ENCODE measurements at places on chromosomes 16 and 17.

- DNase-seq: no peak
These were observed 74.9 kb downstream of the VAT1L start for GRCh38 chr16:77863250-77863649.

- DNase-seq: no peak
These were observed 23.9 kb downstream of the SRCAP start for GRCh38 chr16:30722916-30723315.

- peak; percentile 23 for DNase-seq
These were observed 540 bp downstream of the PPP4C start for GRCh38 chr16:30076276-30076791.

- DNase-seq: no peak
These were observed 50.2 kb downstream of the NKD1 start for GRCh38 chr16:50598256-50598894.

GRCh38 chr16:50580180-50580798 is 32.1 kb downstream of the NKD1 start:
- no peak for DNase-seq

- no peak for DNase-seq
These were observed 201.7 kb downstream of the NPIPB11 start for GRCh38 chr16:29204806-29205135.

GRCh38 chr17:42843358-42843934 is 934 bp upstream of the AOC2 start:
- peak; percentile 33 for DNase-seq

- no peak for DNase-seq
These were observed 93.3 kb downstream of the SOCS1 start for GRCh38 chr16:11162586-11163268.

DNA sequence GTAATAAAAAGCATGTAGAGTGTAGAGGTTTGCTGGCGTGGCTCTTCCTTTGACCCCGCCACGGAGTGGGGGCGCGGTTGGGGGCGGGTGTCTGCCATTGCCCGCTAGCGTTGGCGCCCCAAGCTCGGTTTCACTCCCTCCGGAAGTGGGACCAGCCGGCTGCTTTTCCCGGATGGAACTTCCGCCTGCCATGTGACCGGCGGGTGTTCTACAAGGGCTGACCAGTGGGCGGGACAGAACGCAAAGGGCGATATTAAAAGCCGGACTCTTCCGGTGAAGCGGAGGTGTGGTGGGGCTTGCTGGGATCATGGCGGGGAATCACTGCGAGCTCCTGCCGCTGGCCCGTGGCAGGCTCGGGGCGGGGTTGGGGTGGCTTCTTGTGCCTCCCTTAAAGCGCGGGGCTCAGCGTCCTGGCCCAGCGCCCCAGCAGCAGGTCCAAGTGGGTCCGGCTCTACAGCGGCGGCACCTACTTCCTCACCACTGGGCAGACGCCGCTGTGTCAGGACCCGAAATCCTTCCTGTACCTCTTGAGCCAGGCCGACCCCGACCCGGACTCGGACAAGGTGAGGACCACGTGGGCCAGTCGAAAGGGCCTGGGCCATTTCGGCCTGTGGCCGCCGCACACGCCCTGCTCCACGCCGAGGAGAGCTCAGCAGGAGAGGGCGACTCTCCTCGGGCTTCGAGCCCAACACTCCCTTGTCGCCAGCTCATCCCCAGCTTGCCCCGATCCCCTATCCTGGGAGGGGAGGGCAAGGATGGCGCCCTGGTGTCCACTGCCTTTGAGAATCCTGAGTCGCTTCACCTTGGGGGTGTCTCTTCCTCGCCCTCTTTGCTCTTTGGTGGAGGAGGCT is 65.6 kb downstream of the PDPK1 start:
- peak; percentile 84 for DNase-seq

- no peak for DNase-seq
These were observed 5.5 kb downstream of the KNOP1 start for GRCh38 chr16:19712418-19713058.

DNA sequence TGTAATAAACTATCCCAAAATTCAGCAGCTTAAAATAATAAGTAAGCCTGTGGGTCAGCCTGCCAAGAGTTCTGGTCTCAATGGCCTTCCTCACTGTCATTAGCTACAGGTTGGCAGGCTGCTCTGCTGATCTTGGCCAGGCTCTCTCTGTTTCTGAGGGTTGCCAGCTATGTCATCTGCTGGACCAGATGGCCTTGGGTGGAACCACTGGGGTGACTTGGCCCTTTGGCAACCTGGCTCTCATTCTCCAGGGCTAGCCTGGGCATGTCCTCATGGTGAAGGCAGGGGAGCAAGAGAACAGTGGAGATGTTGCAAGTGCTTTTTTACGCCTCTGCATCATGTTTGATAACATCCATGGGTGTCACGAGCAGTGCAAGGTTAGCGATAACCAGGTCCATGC is 13.9 kb downstream of the ITGAM start:
- DNase-seq: no peak

- DNase-seq: no peak
These were observed 12.1 kb downstream of the CCDC42 start for GRCh38 chr17:8732406-8733085.

- no peak for DNase-seq
These were observed 51.4 kb downstream of the SLC7A5 start for GRCh38 chr16:87817910-87818309.

DNA sequence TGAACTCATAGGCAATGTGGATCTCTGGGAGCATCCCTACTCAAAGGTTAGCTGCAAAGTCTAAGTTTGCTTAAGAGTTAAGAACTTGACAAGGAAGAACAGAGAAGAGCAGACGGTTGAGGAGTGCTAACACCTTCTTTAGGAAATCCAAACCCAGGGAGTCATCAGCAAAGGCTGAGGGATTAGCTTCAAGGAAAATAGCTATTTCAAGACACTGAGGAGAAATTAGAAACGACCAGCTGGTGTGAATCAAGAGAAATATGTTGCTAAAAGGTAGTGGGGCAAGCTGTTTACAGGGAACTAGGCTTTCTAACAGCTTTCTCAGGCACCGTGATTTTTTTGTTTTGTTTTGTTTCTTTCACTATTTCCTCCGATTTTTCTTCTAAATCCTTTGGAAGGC is 90.7 kb downstream of the CDH8 start:
- no peak for DNase-seq

GRCh38 chr16:2715519-2715918 is 4.5 kb downstream of the PRSS27 start:
- peak; percentile 84 for DNase-seq

DNA sequence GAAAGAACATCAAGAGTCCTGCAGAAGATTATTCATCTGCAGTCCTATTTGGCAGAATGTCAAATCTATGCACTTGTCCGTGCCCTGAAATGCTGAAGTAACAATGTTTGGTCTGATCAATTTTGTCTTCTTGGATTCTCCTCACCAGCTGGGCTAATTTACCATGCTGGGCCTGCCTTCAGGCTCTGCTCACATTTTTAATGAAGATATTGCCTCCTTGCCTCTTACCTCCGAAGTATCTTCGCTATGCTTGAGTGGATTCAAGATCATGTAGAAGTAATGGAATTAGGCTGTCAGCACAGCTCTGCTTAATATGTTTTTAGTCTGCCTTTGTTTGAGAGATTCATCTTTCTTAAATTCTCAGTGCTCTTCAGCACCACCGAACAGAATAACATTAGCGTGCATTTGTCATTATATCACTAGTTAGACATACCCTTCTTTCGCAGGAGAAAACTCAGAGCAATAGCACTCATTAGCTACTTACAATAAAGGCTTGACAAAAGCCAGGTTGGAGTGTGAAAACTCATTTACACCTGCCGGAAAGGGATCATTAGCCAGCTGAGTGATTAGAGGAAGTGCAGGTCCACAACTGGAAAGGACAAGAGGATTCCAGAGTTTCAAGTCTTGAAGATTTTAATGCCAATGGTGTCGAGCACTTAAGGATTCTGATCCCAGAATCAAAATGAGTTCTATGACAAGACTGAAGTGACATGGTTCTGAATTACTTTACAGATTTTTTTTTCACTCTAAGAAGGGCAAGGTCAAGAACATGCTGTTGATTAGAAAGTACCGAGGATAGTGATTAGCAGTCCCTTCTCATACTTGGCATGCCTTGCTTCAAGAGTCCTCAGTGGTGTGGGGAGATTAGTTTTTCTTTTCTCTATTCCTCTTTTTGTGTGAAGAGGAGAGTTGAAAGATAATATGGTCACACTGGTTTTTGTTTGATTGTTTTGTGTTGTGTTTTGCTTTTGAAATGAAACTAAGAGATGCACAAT is 405.6 kb upstream of the TOM1L1 start:
- no peak for DNase-seq

GRCh38 chr16:64449506-64449905 is 672.4 kb downstream of the CDH11 start:
- DNase-seq: no peak

- peak; percentile 63 for DNase-seq
These were observed 1.2 kb downstream of the USP7 start for GRCh38 chr16:8962393-8963009.

GRCh38 chr17:65913326-65913850 is 278.5 kb downstream of the CEP112 start:
- DNase-seq: no peak

DNA sequence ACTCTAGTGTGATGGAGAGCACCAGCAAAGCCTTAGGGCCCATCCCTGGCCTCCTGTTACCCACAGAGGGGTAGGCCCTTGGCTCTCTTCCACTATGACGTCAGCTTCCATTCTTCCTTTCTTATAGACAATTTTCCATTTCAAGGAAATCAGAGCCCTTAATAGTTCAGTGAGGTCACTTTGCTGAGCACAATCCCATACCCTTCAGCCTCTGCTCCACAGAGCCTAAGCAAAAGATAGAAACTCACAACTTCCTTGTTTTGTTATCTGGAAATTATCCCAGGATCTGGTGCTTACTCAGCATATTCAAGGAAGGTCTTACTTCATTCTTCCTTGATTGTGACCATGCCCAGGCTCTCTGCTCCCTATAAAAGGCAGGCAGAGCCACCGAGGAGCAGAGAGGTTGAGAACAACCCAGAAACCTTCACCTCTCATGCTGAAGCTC is at the start of gene CCL8:
TSS of gene CCL8 (plus strand) at position 397 of the 445 bp plus-strand sequence. CDS start 67 bp downstream, outside the sequence.
- no peak for DNase-seq

DNA sequence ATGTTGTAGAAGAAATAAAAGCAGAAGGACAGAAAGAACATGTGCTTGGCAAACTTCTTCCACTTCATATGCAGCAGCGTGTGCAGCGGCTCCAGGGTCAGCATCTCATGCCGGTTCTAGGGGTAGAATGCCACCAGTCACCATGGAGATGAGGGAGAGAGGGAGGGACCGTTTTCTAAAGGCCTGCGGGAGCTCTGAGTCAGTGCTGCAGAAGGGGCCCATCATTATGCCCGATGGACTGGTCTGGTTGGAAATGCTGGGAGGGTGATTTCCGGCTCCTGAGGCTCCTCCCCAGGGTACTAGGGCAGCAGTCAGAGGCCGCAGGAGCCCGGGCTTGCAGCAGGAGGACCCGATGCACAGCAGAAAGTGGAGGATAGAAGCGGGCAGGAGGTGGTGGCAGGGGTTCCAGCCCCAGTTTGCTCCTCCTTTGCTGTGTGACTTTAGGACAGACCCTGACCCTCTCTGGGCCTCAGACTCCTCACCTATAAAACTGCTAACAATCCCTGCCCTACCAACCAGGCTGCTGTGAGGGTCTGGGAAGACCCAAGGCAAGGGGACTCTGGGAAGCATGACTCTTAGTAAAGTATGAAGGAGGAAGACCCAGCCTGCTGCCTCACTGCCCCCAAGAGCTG is 28.6 kb downstream of the TRPV3 start:
- DNase-seq: no peak

DNA sequence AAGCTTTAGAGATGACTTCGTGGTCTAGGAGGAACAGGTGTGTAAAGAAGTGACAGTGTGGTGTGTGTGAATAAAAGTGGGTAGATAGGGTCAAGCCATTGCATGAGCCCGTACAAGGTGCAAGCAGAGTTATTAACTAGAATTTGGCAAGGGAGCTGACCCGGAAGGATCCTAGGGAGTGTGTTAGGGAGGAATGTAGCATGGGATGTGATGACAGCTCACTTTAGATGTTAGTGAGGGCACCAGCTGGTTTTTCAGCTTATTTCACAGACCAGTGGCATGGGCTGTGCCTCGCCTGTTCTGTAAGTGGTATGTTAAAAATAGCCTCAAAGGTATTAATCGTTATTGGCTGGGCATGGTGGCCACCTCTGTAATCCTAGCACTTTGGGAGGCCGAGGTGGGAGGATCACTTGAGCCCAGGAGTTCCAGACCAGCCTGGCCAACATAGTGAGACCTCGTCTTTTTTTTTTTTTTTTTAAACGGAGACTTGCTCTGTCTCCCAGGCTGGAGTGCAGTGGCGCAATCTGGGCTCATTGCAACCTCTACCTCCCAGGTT is 8.3 kb downstream of the ANKRD40CL start:
- no peak for DNase-seq

All from CD4-positive, alpha-beta T cell treated with Interleukin-12 subunit alpha and Interleukin-12 subunit beta, for 1 hour (primary cell).